ENCODE measurements at places on chromosomes 6 and 20.

DNA sequence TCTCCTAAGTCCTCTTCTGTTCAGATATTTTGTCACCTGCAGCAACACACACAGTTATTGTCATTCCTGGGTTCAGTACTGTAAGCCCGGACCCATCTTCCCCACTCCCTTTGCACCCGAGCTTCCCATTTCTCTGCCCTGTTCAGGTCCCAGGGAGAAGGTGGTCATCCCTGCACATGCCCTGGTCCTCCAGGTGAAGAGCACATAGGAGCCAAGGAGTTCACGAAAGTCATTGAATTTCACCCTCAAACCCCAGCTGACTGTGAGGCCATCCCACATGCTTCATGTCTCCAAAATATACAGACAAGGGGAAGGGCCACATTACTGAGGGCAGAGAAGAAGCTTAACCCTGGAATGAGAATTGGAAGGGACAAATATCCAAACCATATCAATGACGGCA is 8.1 kb downstream of the HLA-DPA1 start:
- no peak overlapping the region for H3K27ac ChIP-seq
- no peak for DNase-seq
- H3K4me3 ChIP-seq: no peak overlapping the region
- H3K36me3 ChIP-seq: peaks cover 2% of the 10 kb centered on the region
- no peaks in the 10 kb centered on the region for H3K27me3 ChIP-seq

GRCh38 chr6:379410-380181 is 12.0 kb upstream of the IRF4 start:
- H3K27me3 ChIP-seq: peaks cover 5% of the 10 kb centered on the region
- H3K27ac ChIP-seq: no peak overlapping the region
- no peak for DNase-seq
- H3K4me3 ChIP-seq: no peak overlapping the region
- H3K36me3 ChIP-seq: no peaks in the 10 kb centered on the region

DNA sequence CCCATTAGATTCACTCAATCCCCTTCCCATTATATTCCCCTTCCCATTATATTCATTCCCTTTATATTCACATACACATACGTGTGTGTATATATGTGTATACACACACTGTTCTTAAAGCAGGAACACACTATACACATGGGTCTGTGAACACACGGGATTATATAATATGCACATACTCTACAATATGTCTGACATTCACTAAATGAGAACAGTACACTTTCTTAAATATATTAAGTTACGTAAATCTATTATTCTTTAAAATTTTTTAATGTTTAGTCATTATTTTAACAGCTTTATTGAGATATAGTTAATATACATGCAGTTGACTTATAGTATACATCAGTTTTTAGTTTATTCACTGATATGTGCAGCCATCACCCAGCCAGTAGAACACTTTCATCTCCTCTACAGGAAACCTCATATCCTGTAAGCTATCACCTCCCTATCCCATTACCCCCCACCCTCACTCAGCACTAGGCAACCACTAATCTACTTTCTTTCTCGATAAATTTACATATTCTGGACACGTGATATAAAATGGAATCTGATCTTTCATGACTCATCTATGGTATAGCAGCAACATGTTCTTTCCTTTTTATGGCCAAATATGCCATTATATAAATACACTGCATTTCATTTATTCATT is 13.9 kb upstream of the SUMO4 start:
- no peak for DNase-seq
- H3K4me1 ChIP-seq: peaks cover 9% of the 10 kb centered on the region
- H3K27me3 ChIP-seq: no peaks in the 10 kb centered on the region
- H3K36me3 ChIP-seq: no peaks in the 10 kb centered on the region
- no peak overlapping the region for H3K27ac ChIP-seq
- H3K4me3 ChIP-seq: no peak overlapping the region

DNA sequence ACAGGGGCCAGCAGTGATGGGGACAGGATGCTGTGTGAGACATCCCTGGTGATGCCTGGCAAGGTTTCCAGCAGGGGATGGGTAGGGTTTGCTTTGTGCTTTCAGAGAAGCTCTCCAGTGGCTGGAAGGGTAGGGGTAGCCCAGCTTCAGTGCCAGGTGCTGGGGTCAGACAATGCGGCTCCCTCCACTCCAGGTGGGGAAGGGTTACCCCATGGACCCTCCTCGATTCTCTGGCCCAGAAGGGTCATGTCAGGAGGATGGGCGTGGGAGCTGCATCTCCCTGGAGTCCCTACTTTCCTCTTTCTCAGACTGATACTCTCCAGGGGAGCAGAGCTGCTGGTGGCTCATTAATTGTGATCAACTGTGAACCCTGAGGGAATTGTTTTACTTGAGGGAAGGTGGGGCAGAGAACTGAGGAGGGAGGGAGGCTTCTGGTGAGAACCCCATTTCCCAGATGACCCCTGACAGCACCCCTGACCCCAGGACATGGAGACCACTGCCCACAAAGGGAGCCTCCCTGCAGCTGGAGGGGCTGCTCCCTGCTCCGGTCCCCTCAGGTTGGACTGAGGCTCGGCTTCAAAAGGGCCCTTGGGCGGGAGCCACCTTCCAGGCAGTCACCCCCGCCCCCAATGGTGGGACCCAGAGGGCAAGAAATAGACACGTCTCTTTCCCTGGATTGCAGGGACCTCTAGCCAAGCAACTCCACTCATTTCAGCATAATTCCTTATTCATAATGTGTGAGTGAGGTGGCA is 100.9 kb upstream of the BHLHE23 start:
- no peak overlapping the region for H3K4me3 ChIP-seq
- H3K4me1 ChIP-seq: no peaks in the 10 kb centered on the region
- no peaks in the 10 kb centered on the region for H3K36me3 ChIP-seq
- no peak for DNase-seq
- H3K27me3 ChIP-seq: no peaks in the 10 kb centered on the region

DNA sequence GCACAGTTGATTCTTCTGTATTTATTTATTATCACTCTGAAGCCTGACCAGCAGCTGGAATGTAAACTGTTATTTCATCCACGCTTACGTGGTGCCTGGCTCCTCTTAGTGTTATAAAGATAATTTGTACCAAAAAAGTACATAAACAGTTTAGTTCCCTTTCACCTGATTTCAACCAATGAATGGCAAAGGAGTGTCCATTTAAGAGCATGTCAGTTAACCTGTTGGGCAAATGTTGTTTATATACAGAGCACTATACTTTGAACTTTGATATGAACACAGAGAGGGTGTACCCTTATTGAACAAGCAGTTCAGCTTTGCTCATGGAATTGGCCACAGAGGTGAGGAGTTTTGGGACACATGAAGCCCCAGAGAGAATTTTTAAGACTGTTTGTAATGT is 7.2 kb upstream of the CTCFL start:
- peak; percentile 95 for DNase-seq
- H3K27me3 ChIP-seq: no peaks in the 10 kb centered on the region
- peaks cover 10% of the 10 kb centered on the region for H3K4me1 ChIP-seq
- H3K27ac ChIP-seq: peak overlapping the region; percentile 68
- no peak overlapping the region for H3K4me3 ChIP-seq

GRCh38 chr6:51099201-51099600 is 280.5 kb downstream of the TFAP2B start:
- H3K27me3 ChIP-seq: no peaks in the 10 kb centered on the region
- H3K27ac ChIP-seq: no peak overlapping the region
- no peak for DNase-seq

DNA sequence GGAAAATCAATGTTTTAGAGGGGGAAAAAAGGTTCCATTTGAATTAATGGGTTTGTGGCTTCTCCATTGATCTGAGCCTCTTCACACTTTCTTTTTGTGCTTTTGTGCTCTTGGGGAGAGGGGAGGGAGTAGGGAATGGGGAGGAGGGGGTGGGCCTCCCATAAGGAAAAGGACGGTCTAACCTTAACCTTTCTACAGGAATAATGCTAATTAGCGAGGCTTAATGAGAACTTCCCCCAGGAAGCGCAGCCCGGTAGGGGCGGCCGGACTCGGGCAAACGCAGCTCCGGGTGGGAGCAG is 103.0 kb downstream of the NOL4L start:
- no peaks in the 10 kb centered on the region for H3K27me3 ChIP-seq
- H3K4me3 ChIP-seq: peak overlapping the region; percentile 90

DNA sequence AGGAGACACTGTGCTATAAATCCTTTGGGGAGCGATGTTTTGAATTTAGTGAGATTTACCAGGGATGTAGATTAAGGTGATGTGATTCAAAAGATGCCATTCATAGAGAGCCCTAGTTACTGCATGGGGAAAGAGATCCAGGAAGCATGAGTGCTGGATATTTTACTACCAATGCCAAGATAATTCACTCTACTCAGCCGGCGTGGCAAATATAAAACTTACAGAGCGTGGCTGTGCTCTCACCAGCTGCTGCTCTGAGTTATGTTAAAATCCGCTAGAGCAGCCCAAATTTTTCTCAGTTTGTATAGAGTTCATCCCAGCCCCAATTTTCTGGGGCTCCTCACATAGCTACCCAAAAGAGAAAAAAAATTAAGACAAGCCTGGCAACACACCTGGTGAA is 48.6 kb downstream of the BFSP1 start:
- H3K4me1 ChIP-seq: no peaks in the 10 kb centered on the region
- DNase-seq: no peak
- no peak overlapping the region for H3K27ac ChIP-seq
- peaks cover 14% of the 10 kb centered on the region for H3K27me3 ChIP-seq
- H3K4me3 ChIP-seq: no peak overlapping the region
- H3K36me3 ChIP-seq: no peaks in the 10 kb centered on the region

- DNase-seq: no peak
- no peaks in the 10 kb centered on the region for H3K27me3 ChIP-seq
- no peak overlapping the region for H3K4me3 ChIP-seq
- no peaks in the 10 kb centered on the region for H3K4me1 ChIP-seq
- no peak overlapping the region for H3K27ac ChIP-seq
Observed at GRCh38 chr6:89508755-89509563, 76.0 kb downstream of the ANKRD6 start.

DNA sequence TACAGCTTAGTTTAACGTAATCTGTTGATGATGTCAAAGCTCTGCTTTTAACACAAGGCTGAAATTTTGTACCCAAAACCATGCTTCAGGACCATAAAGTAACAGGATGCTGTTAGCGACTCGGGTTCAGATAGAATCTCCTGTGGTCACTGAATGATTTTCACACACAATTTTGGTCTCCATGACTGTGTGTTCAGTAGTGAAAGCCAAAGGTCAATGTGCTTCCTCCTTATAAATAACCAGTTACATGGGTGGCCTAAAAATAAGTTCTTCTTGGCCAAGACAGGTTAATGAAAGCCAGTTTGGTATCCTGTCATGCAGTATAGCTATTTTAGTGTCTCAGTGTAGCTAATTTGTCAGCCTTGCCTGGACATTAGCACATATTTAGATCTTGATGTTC is 19.1 kb upstream of the LOC128125822 start:
- H3K27me3 ChIP-seq: no peaks in the 10 kb centered on the region
- no peak overlapping the region for H3K4me3 ChIP-seq
- H3K27ac ChIP-seq: no peak overlapping the region
- no peaks in the 10 kb centered on the region for H3K4me1 ChIP-seq

- H3K4me1 ChIP-seq: peaks cover 4% of the 10 kb centered on the region
- DNase-seq: no peak
- no peaks in the 10 kb centered on the region for H3K36me3 ChIP-seq
- no peak overlapping the region for H3K4me3 ChIP-seq
- peaks cover 42% of the 10 kb centered on the region for H3K27me3 ChIP-seq
- H3K27ac ChIP-seq: no peak overlapping the region
Observed at GRCh38 chr20:32019156-32019510, 8.9 kb downstream of the CCM2L start.

- no peaks in the 10 kb centered on the region for H3K27me3 ChIP-seq
- H3K4me3 ChIP-seq: peak overlapping the region; percentile 72
- H3K4me1 ChIP-seq: peaks cover 16% of the 10 kb centered on the region
- DNase-seq: peak; percentile 81
- H3K36me3 ChIP-seq: no peaks in the 10 kb centered on the region
Observed at GRCh38 chr6:117483004-117483644, 650 bp downstream of the DCBLD1 start.

GRCh38 chr6:42152024-42152423 is 9.6 kb upstream of the C6orf132 start:
- no peaks in the 10 kb centered on the region for H3K36me3 ChIP-seq
- peaks cover 30% of the 10 kb centered on the region for H3K4me1 ChIP-seq
- no peaks in the 10 kb centered on the region for H3K27me3 ChIP-seq

DNA sequence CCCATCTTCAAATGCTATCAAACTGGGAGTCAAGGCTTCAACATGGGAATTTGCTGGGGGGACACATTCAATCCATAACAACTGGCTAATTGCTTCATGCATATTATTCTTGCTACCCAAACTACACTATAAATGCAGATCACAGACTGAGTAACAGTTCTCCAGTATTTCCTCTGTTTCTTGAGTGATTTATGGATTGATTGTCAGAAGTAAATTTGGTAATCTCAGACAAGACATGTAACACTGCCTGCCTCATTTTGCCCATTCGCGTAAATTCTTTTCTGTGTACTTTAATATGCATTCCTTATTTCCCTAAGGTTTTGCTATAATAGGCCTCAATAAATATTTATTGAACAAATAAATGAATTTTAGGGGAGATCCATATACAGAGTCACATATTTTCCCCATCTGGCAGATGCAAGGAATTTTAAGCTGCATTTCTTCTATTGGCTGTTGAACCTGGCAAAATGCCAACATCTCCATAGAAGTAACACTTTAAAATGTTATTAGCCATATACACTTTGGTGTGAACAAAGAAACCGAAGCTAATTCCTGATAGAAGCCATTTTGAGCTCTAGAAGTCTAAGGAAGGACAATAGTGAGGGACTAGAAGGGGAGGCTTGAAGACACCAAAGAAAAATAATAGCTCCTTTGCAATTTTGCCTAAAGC is 98.2 kb downstream of the QRSL1 start:
- H3K4me1 ChIP-seq: peaks cover 19% of the 10 kb centered on the region
- no peak overlapping the region for H3K27ac ChIP-seq
- no peaks in the 10 kb centered on the region for H3K27me3 ChIP-seq
- no peak for DNase-seq

DNA sequence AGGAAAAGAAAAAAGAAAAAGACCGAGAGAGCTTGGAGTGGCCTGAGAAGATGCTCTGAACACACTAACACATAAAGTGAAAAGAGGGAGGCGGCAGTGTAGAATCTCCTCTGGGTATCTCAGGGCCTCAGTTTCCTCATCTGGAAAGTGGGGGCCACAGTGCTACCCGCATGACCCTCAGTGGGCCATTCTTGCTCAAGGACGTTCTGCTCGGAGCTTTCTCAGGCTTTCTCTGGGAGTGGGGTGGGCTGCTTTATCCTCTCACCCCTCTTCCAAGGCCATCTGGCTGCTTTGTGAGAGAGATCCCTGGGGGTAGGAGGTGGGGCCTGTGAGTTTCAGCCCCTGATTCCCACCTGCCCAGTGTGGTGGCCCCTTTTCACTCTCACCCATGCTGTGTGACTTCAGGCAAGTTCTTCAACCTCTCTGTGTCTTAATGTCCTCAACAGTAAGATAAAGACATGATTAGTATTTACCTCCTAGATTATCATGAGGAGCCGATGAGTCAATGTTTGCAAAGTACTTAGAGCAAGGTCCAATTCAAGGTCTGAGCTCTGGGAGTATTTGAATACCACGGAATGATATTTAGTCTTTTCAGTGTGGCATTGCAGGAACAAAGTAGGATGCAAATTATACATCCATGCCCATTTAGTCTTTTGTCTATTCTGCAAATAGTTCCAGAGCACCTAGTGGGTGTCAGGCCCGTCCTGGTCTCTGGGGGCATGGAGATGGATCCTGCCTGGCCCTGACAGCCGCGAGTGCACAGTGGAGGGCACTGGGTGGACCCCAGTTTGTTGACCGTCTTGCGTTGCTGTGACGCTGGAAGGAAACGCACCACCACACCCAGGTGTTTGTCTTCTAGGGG is 34.3 kb downstream of the SRC start:
- peaks cover 49% of the 10 kb centered on the region for H3K4me1 ChIP-seq
- no peak overlapping the region for H3K4me3 ChIP-seq
- peaks cover 76% of the 10 kb centered on the region for H3K36me3 ChIP-seq
- H3K27me3 ChIP-seq: no peaks in the 10 kb centered on the region
- peak; percentile 93 for DNase-seq
- H3K27ac ChIP-seq: peak overlapping the region; percentile 87
